ENCODE measurements at places on chromosomes 4 and X.

GRCh38 chr4:40225497-40225896, 28.7 kb downstream of the RHOH start:
- DNase-seq = no peak

DNA sequence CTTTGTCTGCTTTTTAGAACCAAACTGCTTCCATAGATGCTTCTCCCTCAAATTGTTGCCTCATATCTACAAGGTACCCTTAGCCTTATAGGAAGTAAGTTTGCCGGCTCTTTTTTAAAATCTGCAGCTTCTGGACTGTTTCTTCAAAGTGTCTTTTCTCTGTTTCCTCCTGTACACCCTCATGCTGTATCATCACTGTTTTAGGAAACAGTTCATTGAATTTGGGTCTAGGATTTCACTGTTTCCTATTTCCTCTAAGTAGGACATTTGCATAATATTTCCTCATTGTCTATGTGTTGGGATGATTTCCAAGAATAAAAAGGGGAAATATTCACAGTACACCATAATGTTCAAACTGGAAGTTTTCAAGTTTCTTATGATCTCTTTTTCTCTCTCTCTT, 43.0 kb downstream of the BANK1 start:
- no peak for DNase-seq

DNA sequence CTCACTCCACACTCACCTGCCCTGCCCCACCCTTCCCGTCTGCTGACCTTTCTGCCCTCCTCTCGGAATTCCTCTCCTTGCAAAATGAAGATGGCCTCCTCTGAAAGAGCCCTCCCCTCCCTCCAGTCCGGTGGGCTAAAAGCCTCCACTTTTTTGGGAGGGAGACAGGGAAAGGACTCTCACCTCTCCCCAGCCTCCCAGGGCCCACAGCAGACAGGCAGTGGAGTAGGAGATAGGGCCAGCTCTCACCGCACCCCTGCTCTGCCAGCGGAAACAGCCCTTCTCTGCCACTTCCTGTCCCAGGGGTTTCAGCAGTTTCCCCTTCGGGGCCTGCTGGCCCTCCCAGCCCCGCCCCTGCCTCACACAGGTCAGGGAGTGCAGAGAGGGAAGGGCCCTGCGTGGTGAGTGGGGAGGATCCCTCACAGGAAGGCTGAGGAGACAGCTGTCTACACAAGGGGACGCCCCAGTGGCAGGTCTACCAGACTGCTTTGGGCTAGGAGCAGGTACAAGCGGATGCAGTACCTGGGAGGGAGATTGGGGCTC, 18.2 kb downstream of the ELF4 start:
- no peak for DNase-seq

GRCh38 chr4:94540476-94540875, 88.7 kb downstream of the PDLIM5 start:
- DNase-seq = peak; percentile 97

- DNase-seq = no peak
These were observed 24.7 kb downstream of the NAT8L start for GRCh38 chr4:2083826-2084160.

DNA sequence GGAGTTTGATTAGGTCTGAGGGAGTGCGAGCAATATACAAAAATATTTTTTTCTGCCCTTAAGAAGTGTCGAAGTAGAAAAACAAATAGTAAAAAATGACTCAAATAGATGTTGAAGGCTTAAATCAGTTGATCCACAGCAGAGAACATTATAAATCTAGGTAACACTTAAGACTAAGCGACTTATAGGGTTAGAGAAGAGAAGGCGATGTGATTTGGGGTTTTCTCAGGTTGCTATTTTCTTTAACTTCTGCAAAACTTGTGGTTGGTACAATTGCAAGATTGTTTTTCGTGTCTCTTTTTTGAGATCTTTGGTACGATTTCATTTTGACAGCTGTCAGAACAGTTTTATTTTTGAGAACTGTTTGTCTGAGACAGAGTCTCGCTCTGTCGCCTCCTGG, 1479.5 kb downstream of the PCDH7 start:
- no peak for DNase-seq

DNA sequence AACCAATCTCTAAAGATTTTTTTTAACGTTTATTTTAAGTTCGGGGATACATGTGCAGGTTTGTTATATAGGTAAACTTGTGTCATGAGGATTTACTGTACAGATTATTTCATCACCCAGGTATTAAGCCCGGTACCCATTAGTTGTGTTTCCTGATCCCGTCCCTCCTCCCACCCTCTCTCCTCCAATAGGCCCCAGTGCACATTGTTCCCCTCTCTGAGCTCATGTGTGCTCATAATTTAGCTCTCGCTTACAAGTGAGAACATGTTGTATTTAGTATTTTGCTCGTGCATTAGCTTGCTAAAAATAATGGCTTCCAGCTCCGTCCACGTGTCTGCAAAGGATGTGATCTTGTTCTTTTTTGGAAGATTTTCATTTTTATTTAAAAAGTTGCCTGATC, 2309.4 kb upstream of the AGA start:
- DNase-seq = peak; percentile 82

DNA sequence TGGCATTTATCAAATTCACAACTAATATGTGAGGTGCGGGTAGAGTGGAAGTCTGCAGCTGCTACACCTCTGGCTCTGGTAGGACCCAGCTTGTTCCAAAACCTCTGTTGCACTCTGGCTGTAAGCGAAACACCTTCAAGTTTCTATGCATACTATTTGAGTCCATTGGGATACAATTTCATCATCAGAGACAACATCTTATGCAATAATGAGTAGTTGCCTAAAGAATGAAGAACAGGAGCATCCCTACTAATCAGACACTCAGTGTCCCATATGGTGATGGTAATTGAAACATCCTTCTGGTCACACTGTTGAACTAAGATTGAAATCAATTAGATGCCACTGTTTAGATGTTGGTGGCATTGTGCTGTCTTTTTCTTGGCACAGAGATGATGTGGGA, 178.4 kb downstream of the MGST2 start:
- DNase-seq = peak; percentile 53

DNA sequence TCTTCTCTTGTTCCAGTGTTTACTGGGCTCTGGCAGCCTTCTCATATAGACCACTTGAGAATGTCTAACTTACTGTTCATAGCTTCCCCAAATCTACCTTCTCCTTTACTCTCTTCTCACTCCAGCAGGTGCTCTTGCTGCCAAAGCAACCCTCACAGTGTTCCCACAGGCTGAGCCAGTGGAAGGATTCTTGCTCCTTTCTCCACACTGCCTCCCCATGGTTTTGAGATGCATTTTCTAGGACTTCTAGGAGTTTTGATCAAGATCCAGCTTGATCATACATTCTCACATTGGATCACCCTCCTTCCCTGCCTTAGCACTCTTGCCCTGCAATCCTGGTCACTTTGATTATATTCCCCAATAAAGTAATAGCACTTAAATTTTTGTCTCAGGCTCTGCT, 230.8 kb downstream of the TMEM47 start:
- peak; percentile 6 for DNase-seq

- DNase-seq = no peak
These were observed 122.8 kb downstream of the SLC10A7 start for GRCh38 chr4:146398896-146399445.

- no peak for DNase-seq
These were observed 528.7 kb downstream of the TMA16 start for GRCh38 chr4:164023214-164023613.

DNA sequence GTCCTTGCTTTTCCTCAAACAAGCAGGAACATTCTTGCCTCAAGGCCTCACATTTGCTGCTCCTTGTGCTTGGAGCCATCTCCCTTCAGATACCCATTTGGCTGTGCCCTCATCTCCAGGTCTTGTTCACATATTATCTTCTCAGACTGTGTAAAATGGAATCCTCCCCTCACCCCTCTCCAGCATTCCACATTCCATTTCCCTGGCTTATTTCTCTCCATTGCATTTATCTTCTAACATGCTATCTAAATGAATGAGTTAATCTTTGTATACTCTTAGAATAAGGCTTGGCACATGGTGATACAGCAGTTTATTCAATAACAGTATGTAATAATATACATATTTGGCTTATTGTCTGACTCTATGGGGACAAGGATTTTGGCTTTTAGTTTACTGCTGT, 8.8 kb upstream of the GALNT7 start:
- DNase-seq = no peak

DNA sequence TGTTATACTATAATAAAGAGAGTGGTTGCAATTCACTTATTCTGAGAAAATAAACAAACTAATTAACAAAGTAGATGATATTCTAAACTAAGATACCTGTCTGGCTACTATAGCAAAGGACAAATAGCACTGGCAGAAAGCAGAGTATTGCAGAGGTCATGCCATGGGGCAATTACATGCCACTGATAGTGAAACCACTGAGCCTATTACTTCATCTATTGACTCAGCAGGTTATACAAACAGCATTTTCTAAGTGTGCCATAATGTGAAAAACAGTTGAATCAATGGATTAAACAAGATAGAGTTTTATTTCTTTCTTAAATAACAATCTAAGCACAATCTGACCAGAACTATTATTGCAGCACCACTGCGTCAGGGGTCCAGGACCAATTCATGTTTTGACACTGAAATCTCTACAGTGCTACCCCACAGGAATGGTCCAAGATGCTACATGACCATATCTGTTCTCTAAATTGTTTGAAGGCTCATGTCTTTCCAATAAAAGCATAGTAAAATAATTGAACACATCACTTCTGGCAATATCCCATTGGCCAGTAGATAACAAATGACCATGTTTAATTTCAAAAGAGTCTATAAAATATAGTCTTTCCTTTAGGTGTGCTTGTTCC, 389.5 kb upstream of the GRID2 start:
- peak; percentile 39 for DNase-seq

DNA sequence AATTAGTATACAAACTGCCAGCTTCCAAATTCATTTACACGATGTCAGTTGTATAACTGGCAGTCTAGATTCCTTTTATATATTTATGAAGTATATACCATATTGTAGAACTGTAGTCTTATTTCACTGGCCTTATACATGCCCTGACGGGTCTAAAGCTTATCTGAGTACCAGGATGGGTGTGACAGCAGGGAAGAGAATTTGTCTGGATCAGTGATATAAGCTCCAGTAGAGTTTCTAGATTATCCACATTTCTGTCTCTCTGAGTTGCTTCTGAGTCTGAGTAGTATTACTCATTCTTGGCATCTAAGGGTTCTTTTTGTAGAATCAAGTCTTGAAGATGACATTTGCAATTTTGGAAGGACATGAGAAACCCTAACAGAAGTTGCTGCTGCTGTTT, 101.3 kb downstream of the RPA4 start:
- DNase-seq = peak; percentile 77

Measured in epithelial cell of esophagus (primary cell).